ENCODE measurements at places on chromosomes 16 and 17. TPM values are rescaled to one million over a fixed set of nuclear protein-coding genes. Genes with fewer than 3 reads are reported as not detected.
A peak's percentile ranks its signal among the peaks of the same experiment; 100 is the strongest.

Gene SLC38A8
- 2.0 TPM for total RNA-seq

Gene OMG
- total RNA-seq = 0.32 TPM

- DNase-seq = no peak
These were observed 3.0 kb downstream of the EVI2B start for GRCh38 chr17:31310886-31311285.

Gene BCL6B
- 13.1 TPM for total RNA-seq

DNA sequence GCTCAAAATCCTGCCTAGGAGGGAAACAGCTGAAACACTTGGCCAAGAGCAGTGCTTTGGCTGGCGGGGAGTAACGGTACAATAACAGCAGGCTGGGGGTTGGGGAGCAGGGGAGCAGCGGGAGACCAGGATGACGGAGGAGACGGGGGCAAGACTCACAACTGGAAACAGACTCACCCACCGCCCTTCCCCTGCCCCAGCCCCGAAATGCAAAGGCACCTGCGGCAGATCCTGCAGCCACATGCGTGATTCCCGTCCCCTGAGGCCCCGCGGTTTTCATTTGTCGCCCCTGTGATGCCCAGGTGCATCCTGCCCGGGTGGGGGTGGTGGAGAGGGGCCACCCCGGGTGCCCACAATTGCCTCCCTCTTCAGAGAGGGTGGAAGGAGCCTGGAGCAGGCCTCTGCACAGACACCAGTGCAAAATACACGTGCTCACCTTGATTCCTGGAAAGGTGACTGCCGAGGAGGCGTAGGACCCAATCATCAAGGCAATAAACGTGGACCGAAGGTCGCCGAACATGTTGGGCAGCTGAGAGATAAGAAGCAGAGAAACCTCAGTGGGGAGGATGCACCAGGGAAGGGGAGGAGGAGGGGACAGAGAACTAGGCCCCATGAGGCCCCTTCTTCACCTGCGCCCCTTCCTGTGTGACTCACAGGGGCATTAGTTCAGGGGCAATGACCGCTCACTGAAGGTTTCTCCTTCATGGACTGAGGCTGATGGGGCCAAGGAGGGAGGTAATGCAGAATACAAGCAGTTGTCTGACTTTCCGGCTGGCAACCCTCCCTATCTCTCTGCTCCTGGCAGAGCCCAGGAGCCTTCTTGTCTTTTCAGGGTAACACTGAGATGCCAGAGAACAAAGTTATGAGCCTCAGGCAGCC lies 30.4 kb upstream of the PITPNA start:
- no peak for DNase-seq

DNA sequence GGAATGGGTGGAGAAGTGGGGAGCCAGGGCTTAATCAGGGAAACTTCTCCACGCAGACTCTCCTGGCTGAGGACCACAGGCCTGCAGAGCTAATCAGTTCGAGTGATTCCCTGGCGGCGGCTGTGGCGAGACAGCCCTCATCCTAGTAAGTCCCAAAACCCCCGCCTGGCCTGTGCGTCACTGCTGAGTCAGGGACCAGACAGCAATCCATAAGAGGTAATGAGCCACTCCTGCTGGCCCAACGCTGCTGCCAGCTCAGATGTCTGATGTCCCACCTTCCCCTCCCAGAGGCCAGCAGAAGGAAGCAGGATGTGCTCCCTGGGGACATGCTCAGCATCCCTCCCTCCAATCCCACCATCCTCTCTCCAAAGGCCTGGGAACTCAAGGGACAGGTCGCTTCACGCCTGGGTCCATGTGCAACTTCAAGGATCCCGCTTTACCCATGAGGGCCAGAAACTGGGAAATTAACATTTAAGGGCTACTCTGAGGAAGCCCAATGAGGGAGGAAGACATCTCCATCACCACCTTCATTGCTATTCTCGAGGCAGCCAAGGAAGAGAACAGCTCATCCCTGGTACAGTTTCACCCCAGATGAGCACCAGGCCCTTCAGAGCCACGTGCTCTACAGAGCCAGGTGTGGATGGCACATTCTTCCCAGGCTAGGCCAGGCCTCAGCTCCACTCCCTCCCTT lies 7.9 kb downstream of the ACLY start:
- no peak for DNase-seq

DNA sequence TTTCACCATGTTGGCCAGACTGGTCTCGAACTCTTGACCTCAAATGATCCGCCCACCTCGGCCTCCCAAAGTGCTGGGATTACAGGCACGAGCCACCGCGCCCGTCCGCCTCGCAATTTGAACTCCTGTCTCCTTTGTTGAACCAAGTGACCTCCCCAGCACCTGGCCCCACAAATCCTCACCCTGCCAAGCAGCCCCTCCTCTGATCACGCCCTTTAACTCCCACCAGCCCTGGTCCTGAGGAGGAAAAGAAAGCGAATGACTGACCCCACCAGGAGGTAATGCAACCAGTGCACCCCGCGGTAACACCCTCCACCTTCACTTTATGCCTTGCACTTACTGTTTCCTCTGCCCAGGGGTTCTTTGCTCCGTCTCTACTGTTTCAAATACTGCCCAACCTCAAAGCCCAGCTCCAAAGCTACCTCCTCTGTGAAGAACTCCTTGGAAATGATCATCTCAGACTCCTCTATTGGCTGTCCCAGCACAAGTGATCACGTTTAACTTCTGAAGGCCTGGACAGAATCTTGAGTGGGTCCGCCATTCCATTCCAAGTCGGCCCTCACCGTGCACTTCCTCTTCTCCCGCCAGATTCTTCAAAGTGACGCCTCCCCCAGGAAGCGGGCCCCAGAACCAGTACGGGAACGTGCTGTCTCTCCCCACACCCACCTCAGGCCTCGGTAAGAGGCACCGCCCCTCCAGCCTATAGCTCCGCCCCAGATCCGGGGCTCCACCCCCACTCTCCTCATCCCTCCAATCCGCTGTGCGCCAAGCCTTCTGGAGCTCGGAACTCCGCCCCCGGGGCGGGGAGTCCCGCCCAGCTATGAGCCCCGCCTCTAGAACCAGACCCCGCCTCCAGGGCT lies 4.4 kb downstream of the CD19 start:
- DNase-seq = peak; percentile 87

DNA sequence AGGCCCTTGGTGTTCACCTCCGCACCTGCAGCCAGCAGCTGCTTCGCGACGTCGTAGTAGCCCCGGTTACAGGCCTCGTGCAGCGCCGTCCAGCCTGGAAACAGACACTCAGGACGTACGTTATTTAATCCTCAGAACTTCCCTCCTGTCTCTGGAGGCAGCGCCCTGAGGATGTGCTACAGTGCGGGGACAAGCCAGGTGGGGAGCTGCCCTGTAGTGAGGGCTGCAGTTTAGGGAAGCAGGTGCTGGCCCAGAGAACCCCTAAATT lies 71.0 kb downstream of the ZNF778 start:
- DNase-seq = peak; percentile 18

GRCh38 chr17:7019839-7020519 lies 2.9 kb upstream of the BCL6B start:
- DNase-seq = peak; percentile 65

Gene MEFV
- 0.62 TPM for total RNA-seq

DNA sequence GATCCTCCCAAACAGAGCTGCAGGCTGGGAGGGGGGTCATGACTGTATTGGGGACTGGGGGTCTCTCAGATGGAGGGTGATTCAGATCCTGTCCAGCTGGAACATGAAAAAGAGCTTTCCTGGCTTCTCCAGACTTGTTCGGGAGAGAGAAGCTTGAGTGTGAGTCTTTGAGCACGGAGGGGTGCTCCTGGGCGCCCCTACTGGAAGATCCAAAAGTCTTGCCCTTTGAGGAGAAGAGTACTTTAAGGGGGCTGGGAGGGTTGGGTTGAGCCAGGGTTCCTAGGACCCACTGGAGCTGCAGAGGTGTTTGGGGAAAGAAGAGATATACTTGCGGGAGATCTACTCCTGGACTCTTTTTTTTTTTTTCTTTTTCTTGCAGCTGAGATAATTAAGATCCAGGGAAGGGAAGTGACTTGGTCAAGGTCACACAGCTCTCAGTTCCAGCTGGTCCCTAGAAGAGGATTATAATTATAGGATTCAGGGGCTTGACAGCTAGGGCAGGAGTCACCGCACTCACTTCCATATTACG lies 8.4 kb downstream of the RARA start:
- DNase-seq = peak; percentile 69

DNA sequence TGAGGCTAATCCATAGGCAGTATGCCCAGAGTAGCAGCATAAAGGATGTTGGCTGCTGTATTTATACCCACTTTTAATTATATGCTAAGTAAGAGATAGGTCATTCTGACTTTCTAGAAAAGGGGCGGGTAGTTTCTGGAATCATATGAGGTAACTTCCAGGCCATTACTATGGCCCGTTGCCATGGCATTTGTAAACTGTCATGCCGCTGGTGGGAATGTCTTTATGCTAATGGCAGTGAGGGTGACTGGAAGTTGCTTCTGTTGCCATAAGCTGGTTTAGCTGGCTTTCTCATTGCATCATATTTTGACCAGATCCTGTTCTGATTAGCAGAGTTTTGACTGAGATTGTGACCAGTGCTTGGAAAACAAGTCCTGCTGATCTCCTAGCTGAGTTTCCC lies 929.6 kb upstream of the CDH8 start:
- no peak for DNase-seq

DNA sequence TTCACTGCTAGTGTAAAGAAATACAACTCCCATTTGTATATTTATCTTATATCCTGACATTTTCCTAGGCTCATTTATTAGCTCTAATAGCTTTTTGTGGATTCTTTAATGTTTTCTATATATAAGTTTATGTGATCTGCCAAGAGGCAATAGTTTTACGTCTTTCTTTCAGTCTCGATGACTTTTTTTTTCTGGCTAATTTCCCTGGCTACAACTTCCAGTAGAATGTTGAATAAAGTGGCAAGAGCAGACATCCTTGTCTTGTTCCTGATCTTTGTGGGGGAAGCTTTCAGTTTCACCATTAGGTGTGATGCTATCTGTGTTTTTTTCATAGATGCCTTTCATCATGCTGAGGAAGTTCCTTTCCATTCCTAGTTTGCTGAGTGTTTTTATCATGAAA lies 43.9 kb upstream of the ABCA3 start:
- DNase-seq = no peak

GRCh38 chr16:54932737-54933254 lies 2.1 kb downstream of the IRX5 start:
- no peak for DNase-seq

- DNase-seq = no peak
These were observed 56.0 kb downstream of the ABAT start for GRCh38 chr16:8730335-8730915.

DNA sequence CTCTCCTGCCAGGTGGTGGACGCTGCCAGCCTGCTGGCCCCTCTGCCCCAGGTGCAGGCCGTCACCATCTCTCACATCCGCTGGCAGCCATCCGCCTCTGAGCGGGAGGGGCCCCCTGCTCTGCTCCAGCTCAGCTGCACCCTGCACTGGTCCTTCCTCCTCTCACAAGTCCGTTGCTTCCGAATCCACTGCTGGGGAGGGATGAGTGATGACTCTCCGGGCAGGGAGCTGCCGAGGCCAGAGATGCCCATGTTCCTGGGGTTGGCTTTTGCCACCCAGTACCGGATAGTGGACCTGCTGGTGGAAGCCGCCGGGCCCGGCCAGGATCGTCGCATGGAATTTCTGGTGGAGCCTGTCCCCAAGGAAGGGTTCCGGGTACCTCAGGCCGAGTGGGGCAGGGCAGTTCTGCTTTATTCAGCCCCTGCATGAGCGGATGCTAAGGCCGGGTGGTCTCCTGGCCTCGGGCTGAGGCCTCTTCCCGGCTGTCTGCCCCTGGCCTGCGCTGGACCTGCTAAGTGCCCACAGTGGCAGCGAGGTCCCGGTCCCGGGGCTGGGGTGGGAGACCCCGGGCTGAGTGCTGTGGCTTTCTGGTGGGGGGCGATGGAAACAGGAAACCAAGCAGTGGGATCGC lies 11.4 kb downstream of the ENGASE start:
- DNase-seq = peak; percentile 25

Gene ELOB
- 325 TPM for total RNA-seq

- peak; percentile 22 for DNase-seq
These were observed 762 bp upstream of the CSF3 start for GRCh38 chr17:40014375-40014980.

GRCh38 chr17:37736428-37736827 lies 8.4 kb downstream of the HNF1B start:
- DNase-seq = no peak

DNA sequence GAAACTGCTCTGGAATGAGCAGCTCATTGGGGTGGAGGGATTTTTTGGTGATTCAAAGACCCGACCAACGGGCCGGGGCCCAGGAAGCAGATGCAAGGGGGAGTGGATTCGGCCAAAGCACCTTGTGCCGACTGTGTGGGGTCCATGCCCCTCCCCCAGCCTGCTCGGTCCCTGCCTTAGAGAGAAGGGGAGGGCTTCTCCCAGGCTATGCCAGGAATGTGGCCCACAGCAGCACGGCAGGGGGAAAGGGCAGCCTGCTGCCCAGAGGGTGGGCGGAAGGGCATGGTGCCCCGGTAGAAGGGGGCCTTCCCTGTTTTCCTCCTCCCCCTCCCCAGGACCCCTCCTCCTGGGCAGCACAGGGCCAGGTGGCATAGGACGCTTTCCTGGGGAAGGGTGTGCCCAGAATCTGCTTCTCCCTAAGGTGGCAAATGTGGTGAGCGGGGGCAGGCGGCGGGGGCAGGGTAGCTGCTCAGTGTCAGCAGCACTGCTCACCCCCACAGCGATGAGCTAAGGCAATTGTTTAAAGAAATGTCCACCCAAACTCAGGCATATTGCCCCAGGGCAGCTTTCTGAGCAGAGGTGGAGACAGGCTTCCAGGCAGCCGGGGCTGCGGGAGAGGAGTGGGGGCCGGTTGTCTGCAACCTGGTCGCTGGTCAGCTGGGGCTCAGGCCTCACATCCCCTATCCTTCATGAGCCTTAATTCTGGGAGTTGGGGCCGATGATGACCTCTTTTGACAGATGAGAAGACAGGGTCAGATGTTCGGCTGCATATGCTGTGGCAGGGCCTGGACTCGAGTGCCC lies 33.9 kb upstream of the MLKL start:
- no peak for DNase-seq

Gene NOS2
- total RNA-seq = 0.12 TPM

DNA sequence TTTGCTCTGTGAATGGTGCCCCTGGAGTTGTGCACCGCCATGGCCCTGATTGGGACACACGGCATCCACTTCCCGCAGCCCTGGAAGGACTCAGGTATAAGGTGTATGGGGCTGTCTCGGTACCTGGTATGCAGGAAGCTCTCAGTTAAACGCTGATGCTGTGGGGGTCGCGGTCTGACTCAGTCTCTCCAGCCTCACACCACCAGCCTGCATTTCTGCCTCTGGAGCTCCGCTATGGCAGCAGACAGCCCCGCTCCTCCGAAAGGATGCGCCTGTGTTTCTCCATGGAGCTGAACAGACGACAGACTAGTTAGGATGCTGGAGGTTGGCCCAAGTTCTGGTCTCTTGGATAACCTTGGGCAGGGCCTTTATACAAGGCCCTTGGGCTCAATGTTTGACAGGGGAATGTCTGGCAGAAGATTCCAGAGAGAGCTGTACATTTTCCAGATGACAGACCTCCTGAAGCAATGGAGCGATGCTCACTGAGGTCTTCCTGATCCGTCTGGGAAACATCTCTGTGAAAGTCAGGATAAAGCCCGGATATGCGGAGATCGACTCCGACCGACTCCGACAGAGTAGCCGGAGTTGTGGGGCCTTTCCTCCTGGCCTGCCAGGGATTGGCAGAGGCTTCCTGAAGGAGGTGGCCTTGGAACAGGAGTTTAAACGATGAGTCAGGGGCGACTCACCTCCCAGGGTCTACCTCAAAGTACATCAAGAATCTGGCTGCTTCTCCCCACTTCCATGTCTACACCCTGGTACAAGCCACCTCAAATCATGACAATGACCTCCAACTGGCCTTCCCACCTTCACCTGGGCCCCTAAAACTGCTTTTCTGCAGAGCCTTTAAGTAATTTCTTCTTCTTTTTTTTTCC lies 21.9 kb upstream of the BCAR1 start:
- DNase-seq = no peak

- DNase-seq = no peak
These were observed 106.1 kb downstream of the AATF start for GRCh38 chr17:37054894-37055293.

Gene DBF4B
- total RNA-seq = 4.9 TPM

All from left ventricle myocardium superior (tissue), 1 donor.